ENCODE measurements at places on chromosomes 13 and 19. TPM values are rescaled to one million over a fixed set of nuclear protein-coding genes. Genes with fewer than 3 reads are reported as not detected.

DNA sequence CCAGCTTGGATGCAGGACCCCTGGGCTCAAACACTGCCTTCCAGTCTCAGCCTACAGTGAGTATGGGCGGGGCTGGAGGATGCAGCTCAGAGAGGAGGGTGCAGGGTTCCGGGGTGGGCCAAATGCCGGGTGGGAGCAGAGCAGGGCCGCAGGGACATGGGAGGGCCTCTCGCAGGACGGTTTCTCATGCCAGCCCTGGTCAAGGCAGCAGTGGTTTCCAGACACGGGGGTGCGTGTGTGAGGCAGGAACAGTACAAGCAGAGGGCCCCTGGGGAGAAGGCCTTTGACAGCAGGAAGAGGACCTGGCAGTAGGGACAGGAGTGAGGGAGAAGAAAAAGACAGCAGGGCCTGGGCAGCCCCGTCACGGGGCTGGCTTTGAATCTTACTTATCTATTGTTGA lies 34.1 kb downstream of the CRTC1 start:
- DNase-seq = no peak

GRCh38 chr19:38210458-38210987 lies 13.5 kb downstream of the DPF1 start:
- DNase-seq = no peak

DNA sequence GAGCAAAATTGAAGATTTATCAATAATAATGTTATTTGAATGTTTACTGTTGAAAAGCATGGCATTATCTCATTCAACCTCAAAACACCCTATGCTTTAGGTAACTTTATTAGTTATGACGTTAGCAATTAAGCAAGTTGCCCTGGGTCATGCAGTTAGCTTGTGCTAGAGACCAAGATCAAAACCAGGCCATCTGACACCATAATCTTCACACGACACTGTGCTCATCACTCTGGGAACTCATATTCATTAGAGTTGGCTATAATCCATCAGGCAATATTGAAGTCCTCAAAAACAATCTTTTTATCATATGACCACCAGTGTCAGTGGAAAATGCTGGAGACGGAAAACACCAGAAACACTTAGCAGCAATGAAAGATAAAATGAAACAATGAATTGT lies 253.5 kb downstream of the PCDH20 start:
- no peak for DNase-seq

- DNase-seq = no peak
These were observed 53.8 kb downstream of the RNF6 start for GRCh38 chr13:26168237-26168814.

- DNase-seq = no peak
These were observed 8.1 kb upstream of the CHST8 start for GRCh38 chr19:33613620-33614000.

DNA sequence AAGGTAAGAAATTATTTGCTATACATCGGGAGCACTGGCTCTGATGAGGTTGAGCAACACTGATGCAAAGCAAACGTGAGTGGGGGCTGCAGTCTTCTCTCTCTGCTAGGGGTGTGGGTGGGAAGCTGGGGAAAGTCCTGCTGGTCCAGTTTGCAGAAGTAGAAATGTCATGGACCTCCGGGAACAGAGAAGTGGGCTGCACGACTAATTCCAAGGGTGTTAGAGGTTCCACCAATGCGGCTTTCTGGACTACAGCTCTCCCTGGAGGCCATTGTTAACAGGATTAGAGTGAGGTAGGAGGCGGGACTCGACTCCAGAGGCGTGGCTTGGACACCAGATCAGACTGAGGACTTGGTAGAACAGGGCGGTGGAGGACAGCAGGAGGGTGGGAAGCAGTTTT lies 5.7 kb upstream of the FBXO27 start:
- no peak for DNase-seq

DNA sequence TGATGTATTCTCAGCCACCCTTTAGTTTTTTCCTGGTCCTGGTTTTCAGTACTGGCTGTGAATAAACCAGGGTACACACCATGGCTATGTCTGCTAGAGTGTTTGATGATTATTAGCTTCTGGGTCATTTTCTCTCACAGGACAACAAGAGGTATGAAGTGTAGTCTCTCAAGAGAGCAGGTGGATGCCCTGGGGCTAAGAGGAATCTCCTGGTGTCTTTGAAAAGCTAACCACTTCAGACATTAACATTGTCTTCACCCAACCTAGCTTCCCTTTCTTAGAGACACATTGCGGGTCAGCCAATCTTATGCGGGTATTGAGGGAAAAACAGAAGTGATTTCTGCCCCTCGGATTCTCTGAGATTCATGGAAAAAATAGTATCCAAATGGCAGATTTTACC lies 1.6 kb downstream of the ZNF730 start:
- DNase-seq = no peak

- DNase-seq = no peak
These were observed 692.6 kb downstream of the DIAPH3 start for GRCh38 chr13:59471106-59471505.

DNA sequence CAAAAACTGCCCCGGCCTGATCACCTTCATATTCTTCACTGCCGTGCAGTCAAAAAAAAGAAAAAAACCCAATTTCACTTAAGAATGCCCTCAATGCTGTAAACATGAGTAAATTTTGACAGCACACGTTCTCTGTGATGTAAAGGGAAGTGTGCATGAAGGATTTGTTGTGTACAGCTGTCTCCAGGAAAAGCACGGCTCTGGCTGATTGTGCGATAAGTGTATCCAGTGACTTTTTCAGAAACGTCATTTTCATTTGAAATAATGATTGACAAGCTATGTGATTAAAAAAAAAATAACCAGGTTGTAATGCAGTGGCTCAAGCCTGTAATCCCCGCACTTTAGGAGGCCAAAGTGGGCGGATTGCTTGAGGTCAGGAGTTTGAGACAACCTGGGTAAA lies 39.6 kb downstream of the ANKRD10 start:
- DNase-seq = peak; percentile 41

- DNase-seq = no peak
These were observed 37.5 kb downstream of the DACH1 start for GRCh38 chr13:71829547-71829946.

DNA sequence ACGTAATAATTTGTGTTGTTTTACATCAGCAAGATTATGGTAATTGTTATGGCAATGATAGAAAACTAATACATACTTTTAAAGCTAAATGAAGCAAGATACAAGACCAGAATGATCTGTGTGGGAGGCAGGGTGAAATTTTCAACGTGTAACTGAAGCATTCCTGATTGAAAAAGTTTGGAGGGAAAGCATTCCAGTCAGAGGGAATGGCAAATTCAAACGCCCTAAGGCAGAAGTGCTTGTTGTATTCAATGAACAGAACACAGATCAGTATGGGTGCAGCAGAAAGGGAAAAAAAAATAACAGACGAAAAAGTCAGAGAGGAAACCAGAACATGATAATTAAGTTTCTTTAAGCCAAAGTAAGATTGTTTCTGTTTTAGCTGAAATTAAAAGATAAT lies 928.5 kb upstream of the SLITRK1 start:
- no peak for DNase-seq

DNA sequence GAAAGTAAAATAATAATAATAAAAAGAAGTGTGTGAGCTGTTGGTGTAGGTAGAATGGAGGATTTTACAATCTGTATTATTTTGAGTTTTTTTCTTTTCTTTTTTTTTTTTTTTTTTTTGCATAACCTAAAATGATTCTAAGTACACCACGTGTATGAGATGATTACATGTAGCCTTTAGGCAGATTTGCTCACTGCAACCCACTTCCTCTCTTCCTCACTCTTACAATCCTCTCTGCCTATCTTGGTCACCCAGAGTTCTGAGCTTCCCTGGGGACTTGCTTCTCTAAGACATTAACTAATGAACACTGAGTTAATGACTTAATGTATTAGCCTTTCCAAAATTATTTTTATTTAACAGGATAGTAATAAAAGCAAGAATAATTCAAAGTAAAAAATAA lies 1169.6 kb downstream of the EFNB2 start:
- DNase-seq = no peak

DNA sequence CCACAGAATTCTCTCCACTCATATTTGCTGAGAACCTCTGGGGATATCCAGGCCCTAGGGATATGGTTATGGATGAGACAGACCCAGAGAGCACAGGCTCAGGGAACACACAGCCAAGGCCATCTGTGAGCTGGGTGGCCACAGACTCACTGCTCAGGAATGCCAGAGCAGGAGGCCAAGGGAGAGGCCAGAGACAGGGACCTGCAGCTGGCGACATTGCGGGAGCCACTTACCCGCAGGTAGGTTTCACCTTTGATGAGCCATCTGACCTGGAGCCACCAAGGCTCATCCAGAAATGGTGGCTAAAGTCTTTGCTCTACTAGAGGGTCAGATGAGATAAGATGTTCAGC lies 29.4 kb downstream of the CCNE1 start:
- DNase-seq = peak; percentile 76

- no peak for DNase-seq
These were observed 5.6 kb upstream of the KLK13 start for GRCh38 chr19:51070334-51071094.

DNA sequence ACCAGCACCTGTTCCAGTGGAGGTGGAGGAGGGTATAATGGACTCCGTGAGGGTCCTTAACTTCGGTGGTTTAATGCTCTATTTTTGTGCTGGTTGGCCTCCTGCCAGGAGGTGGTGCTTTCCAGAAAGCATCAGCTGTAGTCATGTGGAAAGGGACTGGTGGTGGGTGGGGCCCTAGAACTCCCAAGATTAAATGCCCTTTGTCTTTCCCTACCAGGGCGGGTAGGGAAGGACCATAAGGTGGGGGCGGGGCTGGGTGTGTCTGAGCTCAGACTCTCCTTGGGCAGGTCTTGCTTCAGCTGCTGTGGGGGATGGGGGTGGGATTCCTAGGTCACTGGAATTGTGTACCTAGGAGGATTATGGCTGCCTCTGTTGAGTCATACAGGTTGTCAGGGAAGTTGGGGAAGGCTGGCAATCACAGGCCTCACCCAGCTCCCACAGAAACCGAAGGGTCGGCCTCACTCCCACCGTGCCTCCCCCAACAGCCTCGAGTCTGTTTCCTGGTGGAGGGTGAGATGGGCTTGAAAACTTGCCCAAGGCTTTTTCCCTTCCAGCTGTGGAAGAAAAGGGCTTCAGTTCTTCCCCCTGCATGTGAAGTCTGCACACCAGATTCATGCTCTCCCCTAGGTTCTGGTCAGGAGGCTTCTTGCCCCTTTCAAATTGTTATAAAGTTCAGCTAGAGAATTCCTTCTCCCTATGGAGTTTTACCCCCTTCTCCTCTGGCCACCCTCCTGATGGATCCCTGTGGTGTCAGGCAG lies 60.3 kb upstream of the CLDN10 start:
- DNase-seq = no peak

GRCh38 chr13:80850771-80851170 lies 509.8 kb upstream of the SPRY2 start:
- no peak for DNase-seq

- no peak for DNase-seq
These were observed 15.4 kb upstream of the METTL21C start for GRCh38 chr13:102710261-102710679.

Gene MEDAG
- not detected for total RNA-seq

Gene TMEM150B
- not detected for total RNA-seq

Gene CTU1
- total RNA-seq = 9.1 TPM

Gene ZSCAN22
- 2.5 TPM for total RNA-seq

Gene OR7D2
- 0.03 TPM for total RNA-seq

Gene ZNF320
- total RNA-seq = 13.3 TPM

Gene CACNG8
- total RNA-seq = not detected

Gene SMIM17
- not detected for total RNA-seq

Gene RGL3
- total RNA-seq = 0.22 TPM

Gene CTXN1
- total RNA-seq = not detected

Gene GEMIN7
- 42.0 TPM for total RNA-seq

Gene KIR2DL1
- not detected for total RNA-seq

Gene IRGC
- total RNA-seq = not detected

Gene KEAP1
- 49.8 TPM for total RNA-seq

Gene PRX
- total RNA-seq = 2.4 TPM

All from SJSA1 (cell line).